Left hindlimb (tissue), 1 donor: ENCODE measurements at places on chromosomes 4 and X.

DNA sequence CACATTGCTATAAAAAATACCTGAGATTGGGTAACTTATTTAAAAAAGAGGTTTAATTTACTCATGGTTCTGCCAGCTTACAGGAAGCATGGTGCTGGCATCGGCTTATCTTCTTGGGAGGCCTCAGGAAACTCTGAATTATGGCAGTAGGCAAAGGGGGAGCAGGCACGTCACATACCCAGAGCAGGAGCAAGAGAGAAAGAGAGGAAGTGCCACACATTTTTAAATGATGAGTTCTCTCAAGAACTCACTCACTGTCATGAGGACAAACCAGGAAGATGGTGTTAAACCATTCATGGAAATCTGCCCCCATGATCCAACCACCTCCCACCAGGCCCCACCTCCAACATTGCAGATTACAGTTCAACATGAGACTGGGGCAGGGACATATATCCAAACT, 10.0 kb upstream of the AFF1 start:
- DNase-seq = no peak

DNA sequence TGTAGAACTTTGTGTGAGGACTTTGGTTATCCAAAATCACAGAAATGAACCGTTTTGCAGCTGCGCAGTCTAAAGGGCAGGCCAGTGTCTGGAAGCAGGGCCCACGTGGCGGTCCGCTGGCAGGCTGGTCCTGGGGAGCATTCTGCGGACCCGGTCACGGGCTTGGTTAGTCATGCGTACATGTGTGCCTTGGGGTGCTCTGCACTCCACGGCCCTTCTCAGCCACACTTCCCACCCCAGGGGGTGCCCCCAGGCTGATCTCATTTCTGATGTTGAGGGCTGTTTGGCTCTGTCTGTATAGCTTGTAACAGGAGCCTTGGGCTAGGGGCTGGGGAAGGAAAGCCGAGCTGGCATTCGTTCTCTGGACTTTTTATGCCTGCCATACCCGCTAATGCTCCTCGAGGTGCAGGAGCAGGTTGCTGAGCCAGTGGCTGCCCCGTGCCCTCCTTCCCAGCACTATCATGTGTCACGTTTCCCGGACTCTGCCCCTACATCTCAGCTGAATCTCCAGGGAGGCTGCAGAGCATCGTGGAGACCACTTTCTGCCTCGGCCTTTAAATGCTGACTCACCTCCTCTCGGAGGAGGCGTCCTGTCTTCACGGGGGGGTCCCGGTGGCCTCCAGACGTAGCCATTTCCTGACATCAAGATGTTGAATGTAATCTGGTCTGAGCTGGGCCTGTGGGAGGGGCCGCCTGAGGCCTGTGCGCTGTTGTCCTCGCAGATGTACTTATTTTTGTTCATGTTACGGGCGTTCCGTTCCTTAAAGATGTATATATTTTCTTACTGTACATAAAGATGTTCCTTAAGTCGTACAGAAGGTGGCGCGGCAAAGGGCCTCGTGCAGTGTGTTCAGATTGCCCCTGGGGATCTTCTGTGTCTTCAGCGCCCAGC, 11.4 kb upstream of the TADA2B start:
- DNase-seq = no peak

GRCh38 chr4:80226094-80226493, 28.8 kb downstream of the PRDM8 start:
- DNase-seq = no peak

DNA sequence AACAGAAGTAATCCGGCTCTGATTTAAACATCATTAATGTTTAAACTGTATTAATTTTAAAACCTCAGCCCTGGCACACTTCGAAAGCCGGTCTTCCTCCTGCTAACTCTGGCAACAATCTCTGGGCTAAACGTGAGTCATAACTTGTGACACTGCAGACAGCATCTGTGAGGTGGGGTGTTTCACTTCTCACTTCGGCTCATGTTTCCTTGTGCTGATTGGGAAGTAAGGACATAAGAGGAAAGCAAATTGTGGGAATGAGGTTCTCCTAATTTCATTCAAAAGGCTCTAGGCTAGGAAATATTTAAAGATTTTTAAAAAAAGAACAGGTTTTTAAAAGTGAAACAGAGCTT, 139.9 kb upstream of the USP9X start:
- peak; percentile 34 for DNase-seq

DNA sequence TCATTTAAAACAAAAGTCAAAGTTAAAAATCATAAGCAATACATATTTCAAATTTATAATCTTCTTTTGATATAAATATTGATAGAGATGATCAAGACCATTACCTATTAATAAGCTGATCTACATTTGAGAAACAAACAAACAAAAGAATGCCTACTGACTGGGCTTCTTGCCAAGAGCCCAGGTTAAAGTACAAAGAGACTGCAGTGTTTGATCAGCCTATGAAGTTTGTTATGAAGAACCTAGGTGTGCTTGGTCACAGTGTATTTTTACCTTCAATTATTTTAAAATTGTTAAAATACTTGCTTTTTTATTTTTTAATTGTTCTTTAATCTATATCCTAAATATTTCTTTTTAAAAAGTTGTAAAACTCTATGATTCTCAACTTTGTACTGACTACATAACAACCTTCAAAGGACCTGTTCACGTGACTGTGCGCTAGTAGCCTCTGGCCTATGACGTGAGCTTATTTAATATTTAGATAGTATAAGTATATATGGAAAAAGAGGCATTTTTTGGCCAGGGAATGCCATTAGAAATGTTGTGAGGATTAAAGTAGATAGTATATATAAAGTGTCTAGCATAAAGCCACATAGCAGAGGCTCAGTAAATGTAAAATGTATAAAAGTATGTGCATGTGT, 11.4 kb upstream of the SLC39A8 start:
- no peak for DNase-seq

DNA sequence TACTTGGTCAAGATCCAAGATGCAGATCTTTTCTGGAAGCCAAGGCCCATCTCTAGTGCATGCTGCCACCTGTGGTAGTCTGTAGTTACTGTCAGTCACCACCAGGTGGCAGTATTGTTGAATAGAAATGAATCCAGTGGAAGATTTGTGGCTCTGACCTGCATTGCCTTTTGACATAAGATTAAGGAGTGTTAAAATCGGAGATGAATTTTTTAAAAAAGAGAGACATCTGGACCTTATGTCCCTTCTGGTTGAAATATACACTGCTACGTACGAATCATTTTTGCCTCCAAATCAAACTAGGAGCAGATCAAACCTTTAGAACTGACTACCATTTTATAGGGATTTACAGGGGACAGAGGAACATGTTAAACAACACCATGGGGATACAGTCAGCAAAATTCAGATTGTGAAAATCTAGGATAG, 46.9 kb upstream of the RHOH start:
- no peak for DNase-seq

- no peak for DNase-seq
Observed at GRCh38 chr4:118772767-118773428, 63.0 kb downstream of the SEC24D start.

DNA sequence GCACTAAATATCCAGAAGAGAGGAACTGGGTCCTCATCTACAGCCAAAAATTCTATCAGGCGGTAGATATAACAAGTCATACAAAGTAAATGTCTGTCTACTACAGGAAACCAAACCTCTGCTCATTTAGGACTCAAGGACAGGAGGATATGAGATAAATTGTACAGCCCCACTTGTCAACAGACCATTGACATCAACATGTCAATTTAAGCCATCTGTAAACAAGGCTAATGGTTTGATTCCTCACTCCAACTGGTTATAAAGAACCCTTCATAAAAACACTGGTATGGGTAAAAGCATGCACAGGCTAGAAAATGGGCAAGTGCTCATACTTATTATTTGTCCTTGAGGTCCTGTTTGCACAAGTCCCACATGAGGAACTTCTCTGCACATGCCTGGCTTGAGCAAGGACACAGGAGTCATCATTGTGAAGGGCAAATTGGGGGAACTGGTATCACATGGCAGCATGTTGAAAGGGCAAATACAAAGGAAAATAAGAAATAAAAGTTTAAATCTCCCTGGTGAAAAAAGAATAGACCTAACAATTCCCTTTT, 13.2 kb downstream of the RTL8B start:
- no peak for DNase-seq

GRCh38 chr4:152334931-152335330, 201.0 kb downstream of the FBXW7 start:
- no peak for DNase-seq

DNA sequence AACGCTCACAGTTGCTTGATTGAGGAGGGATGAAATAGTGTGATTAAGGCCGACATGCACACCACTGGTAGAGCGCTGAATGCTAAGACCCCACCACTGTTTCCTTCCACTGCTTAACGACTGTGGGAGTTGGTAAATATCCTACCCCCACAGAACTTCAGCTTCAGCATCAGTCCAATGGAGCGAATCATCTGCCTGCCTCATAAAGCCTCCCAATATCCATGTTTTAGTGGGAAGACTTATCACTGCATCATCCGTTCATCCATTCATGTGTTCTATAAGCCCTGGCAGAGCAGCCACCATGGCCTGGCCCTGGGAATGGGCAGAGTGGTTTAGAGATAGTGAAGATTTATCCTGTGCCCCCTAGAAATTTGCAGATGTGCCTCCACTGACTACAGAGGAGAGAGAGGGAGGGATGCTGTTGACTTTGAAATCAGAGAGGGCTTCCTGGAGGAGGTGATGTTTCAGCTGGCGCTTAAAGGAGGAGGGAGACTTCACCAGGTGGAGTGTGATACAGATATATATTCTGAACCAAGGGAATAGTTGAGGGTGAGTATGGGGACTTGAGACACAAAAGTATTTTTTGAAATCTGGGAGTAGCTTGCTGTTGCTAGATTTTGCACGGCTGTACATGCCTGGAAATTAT, 71.9 kb upstream of the STX18 start:
- DNase-seq = no peak

GRCh38 chrX:19566359-19567222, 51.3 kb upstream of the MAP3K15 start:
- peak; percentile 39 for DNase-seq

- DNase-seq = no peak
Observed at GRCh38 chrX:477441-478012, 90.8 kb upstream of the PPP2R3B start.

- no peak for DNase-seq
Observed at GRCh38 chrX:47093248-47093647, 15.0 kb downstream of the RGN start.

GRCh38 chrX:9465380-9466123, 694 bp downstream of the TBL1X start:
- DNase-seq = peak; percentile 32

DNA sequence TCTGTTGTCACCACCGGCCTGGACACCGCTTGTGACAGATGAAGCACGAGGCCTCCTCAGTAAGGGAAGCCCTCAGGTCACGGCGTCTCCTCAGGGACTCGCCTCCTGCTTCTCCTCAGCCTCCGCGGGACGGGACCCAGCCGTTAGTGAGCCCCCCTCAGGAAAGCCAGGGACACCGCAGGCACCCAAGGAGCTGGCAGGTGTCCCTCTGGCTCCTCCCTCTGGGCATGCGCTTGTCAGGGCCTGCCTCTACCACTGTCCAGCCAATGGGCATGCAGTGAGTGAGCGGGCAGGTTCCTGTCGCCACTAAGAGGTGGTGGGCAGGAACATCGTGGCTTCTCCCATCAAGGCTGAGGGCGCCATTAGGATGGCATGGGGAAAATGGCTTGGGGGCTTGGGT, 23.5 kb upstream of the CT55 start:
- no peak for DNase-seq

GRCh38 chr4:98260579-98261404, at the start of gene RAP1GDS1:
RAP1GDS1 (plus strand) TSS chr4:98261384; CDS start chr4:98261566, 182 bp downstream.
- DNase-seq = peak; percentile 98

- DNase-seq = no peak
Observed at GRCh38 chr4:105548483-105548882, 3.9 kb upstream of the ARHGEF38 start.

DNA sequence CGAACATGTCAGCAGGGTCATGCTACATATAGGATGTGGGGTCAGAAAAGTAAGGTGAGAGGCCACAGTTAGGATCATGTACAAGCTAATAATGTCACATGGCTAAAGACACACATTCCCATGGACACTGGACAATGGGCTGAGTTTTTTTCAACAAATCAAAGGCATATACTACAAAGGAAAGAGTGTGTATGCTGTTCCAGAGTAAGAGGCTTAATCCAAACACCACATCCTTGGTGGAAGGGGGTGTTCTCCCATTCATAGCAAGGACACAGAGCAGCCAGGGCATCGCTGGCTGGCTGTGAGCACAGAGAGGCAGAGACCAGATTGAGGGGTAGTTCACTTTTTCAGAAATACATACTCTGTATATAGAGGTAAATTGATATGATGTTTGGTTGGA, 131.7 kb downstream of the MGST2 start:
- DNase-seq = no peak

- DNase-seq = no peak
Observed at GRCh38 chr4:126784966-126785580, 847.7 kb upstream of the INTU start.

GRCh38 chrX:150269605-150270254, 93.4 kb upstream of the MAMLD1 start:
- DNase-seq = no peak

DNA sequence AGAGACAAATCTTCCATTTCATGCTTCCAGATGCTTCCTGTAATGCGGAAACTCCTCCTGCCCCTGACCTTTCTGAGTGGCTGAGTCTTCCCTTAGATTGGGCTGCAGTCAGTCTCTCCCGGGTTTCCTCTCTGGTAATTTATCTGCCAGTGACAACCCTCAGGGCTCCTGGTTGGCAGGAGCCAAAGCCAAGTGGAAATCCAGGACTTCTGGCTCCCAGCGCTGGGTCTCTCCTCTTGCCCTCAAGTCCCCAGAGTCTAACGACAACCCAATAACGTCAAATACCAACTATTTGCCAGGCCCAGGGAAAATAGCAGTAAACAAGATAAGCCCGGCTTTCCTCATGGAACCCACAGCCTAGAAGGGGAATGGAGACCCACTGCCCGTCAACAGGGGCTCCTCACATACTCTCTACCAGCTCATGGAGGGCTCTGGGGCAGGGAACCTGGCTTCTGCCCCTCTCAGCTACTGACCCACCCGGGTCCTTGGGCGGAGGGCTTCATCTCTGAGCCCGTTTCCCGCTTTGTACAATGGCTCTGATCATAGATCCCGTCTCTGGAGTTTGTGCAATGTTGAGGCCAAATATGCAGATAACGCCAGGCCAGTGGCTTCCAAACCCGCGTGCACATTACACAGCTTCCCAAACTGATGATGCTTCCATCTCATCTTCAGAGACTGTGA, 1.1 kb upstream of the TBC1D14 start:
- DNase-seq = no peak

DNA sequence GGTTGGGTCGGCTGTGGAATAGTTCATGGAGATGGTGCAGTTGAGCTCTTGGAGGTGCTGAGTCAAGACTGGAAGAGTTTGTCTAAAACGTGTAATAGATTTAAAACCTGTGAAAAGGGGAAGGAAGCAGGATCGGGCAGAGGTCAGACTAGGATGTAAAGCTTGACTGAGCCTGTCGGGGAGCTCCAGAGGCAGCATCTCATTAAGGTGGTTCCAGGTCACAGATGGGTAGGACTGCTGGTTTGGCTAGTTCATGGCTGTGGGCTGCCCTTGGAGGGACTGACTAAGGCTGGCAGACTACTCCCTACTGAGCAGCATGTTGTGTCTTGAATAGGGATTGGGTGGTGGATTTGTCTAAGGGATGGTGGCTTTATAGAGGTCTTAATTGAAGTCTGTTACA, 28.4 kb upstream of the WDR1 start:
- no peak for DNase-seq

- no peak for DNase-seq
Observed at GRCh38 chrX:13081395-13082205, 37.2 kb upstream of the FAM9C start.

GRCh38 chrX:14899607-14900006, 26.4 kb downstream of the MOSPD2 start:
- DNase-seq = no peak
